ENCODE measurements at places on chromosomes 6 and 20.

DNA sequence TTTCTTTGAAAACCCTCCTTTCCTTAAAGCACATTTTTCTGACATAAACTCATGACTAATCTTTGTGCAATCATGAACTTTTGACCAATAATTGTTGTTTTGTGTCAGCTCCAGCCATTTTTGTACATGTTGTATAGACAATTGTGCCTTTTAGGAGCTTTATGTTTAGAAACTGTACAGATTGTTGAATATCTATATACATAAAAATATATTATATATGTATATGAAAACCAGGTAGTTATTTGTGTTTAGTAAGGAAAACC, 125.7 kb upstream of the EDN1 start:
- DNase-seq = no peak

DNA sequence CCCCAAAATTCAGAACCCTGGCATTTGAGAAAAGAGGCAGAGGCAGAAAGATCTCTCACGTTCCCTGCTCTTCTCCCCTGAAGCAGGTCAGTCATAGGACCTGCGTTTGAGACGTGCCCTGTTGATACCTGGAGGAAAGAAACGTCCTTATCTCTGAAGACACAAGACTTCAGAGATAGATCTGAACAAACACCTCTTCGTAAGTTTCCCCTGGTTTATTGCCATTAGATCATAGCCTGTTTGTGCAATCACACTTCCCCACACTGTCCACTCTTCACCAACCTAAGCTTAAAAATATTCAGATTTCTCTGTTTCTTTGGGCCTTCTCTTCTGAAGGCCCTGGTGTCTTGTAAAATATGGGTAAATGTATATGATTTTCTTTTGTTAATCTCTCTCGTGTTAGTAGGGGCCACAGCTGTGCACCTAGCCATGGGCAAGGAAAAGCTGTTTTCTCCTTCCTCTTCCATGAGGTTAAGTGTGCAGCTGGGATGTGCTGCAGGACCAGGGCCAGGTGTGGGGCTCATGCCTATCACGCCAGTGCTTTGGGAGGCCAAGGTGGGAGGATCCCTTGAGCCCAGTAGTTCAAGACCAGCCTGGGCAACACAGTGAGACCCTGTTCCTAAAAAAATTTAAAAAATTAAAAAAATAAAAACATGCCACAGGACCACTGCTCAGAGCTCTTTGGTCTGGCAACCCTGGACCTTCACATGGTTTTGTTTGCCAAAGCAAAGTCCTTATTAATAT, 4.7 kb upstream of the SLC22A2 start:
- DNase-seq = no peak

- DNase-seq = no peak
Measured at GRCh38 chr20:62985444-62985778, 21.4 kb downstream of the BHLHE23 start.

DNA sequence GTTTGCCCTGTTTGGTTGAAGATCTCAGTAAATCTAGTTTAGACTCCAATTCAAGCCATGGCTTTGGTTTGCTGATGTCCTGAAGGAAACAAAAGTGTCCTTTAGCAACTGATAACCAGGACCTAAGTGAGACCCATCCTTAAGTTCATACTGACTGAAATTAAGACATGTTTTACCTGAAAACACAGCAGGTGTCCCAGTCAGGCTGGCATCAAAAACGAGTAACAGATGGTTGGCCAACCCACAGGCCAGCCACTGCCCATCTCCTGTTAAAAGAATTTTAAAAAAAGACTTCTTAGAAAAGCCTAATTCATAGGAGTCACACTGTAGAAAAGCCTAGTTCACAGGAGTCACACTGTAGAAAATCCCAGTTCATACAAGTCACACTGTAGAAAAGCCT, 58.3 kb downstream of the WDR27 start:
- no peak for DNase-seq

- no peak for DNase-seq
Measured at GRCh38 chr6:74170118-74170517, 474.1 kb downstream of the CD109 start.

DNA sequence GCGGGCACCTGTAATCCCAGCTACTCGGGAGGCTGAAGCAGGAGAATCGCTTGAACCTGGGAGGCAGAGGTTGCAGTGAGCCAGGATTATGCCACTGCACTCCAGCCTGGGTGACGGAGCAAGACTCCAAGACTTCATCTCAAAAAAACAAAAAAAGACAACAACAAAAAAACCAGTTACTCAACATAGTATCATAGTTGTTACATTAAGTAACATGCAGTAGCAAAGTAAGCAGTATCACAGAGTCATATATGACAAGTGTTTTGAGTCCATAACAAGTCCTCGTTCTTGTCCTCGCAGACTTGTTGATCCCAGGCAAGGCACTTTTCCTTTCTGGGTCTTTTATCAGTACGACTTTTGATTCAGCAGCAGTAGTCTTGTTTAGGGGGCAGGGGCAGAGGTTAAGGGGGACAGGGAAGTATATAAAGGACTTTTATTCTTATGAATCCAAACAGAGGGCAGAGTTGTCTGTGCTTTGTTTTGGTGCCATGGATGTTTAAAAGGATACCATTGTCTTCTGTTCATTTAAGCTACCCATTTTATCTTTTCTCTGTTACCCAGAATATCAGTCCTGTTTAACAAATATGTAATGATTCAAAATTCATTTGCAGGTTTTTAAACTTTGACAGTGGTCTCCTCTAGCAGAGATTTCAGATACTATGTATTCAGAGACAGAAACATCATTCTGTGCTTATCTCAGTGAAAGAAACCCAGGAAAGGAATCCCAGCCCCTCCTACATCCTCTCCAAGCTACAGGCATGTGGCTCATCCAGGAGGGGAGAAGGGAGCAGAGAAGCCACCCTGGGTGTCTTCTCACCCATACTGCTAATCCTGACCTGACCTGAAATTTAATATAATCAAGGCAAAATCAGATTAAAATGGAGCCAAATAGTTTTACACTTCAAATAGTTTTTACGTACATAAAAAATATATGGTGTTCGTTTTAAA, 137.9 kb upstream of the EDN1 start:
- no peak for DNase-seq

DNA sequence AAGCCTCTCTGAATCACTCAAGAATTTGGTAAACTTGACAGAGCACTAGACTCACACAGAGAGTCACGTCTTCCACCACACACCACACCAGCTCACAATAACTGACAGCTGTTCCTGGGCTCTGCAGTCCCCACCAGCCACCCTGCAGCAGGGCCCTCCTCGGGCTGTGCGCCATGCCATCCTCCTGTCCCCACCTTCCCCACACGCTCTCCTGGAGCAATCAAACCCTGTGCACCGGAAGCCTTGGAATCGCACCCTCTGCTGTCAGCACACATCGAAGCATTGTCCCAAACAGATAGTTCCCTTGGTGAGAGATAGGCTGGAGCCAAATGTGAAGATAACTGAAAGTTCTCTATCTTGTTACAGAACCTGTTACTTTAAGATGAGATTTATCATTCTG, 191.0 kb downstream of the TBXT start:
- no peak for DNase-seq

DNA sequence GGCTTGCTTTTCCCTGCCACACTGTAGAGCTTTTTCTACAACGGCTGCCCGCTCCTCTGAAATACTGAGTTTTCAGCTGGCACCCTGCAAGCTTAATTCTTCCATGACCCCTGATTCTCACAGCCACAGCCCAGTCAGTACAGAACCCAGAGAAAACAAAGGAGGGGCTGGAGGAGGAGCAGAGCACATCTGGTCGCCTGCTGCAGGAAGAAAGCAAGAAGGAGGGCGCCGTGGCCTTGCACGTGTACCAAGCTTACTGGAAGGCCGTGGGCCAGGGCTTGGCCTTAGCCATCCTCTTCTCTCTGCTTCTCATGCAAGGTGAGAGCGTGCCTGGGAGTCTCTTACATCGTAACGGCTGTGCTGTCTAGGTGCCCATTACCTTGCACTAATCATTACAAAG, 11.3 kb downstream of the DLK2 start:
- no peak for DNase-seq

- DNase-seq = no peak
Measured at GRCh38 chr6:83119742-83120300, 52.4 kb downstream of the DOP1A start.

GRCh38 chr6:15708231-15708630, 45.4 kb upstream of the DTNBP1 start:
- DNase-seq = no peak

DNA sequence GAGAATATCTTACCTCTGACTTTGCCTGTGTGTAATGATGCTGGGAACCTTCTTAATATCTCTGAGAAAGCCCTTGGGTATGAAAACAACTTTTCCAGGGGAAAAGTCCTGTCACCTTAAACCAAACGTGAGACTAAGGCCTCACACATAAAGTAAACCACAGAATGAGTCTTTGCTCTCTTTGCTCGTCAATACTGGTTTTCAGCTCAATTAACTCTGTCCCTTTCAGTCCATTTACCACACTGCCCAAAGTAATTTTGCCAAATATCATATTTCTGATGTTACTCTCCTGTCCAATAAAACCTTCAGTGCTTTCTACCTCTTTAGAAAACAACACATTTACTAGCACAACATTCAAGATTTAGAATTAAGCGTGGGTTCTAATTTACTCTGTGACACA, 100.5 kb upstream of the HMGCLL1 start:
- no peak for DNase-seq

DNA sequence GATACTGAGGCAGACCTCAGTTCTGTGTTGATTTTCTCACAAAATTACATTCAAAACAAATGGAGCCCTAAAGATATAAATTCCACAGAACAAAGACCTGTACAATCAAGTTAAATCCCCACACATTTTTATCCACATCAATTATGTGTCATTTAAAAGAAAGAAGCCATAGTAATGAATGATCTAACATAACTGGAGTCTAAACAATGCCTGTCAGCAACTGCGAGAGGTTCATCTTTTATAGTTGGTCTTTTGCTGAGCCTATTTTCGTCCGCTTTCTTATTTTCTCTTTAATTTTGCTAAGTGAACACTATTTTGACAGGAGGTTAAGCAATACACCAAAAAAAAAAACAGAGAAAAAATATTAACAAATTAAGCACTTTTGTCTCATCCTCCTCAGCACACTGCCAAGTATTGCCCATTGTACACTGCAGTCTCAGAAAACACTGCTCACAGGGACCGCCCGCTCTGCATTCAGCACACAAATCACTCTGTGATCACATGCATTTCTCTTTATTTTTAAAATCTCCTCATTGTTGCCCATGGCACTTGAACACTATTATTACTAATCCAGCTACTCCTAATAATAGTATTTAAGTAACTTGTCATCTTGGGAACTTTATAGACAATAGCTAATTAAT, 140.8 kb downstream of the BTBD9 start:
- no peak for DNase-seq

GRCh38 chr6:131739136-131739535, 28.3 kb upstream of the CTAGE9 start:
- DNase-seq = no peak

DNA sequence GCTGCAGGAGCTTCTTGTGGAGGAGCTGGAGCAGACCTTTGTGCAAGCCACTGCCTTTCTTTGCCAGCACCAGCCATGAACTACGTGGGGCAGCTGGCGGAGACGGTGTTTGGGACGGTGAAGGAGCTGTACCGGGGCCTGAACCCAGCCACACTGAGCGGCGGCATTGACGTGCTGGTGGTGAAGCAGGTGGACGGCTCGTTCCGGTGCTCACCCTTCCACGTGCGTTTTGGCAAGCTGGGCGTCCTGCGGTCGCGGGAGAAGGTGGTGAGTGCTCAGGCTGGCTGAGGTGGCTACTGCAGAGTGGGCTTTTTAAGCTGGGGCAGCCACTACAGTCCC, 5.1 kb downstream of the LPIN3 start:
- no peak for DNase-seq

DNA sequence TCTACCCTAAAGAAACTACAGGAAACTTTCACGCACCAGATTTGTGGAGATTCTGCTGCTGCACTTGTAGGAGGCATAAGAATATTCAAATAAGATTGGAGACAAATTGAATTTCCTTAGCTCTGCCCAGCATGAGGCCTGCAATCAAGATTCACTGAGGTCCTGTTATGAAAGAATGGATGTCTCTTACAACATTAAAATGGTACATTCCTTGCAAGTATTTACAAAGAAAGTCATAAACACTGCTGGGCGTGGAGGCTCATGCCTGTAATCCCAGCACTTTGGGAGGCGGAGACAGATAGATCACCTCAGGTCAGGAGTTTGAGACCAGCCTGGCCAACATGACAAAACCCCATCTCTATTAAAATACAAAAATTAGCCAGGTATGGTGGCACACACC, 74.0 kb upstream of the MAP3K4 start:
- no peak for DNase-seq

DNA sequence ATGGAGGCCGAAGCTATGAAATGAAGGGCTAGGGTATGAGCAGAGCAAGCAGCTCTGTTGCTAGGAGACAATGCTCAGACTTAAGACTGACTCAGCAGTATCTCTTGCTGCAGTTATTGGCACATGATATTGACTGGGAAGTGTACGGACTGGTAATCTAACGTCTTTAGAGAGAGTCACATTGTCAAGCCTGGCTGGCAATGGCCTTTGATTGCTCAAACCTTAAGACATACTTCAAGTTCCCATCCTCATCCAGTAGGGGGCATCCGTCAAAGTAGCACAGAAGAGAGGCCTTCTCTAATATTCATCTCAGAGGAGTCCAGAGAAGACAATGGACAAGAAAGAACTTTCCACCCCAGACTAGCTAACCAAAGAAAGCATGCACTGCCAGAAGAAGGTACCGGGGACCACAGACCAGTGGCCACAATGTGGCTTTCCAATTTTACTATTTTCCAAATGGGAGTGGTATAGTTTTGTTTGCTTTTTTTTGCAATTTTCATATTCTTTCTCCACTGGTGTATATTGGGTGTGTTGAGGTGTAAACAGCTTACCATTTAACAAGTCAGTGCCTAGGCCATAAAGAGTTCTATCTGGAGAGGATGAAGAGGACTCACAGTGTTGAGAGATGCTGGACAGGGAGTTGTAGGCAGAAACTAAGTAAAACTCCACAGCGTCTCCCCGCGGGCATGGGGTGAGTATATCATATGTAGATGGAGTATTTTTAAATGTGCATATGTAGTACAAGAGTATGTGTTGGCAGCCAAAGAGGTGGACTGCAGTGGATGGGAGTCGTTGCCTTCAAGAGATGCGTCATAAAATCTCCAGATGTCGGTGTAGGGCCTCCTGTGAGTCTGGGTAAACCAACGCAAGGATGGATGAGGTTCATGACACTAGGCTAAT, 36.7 kb downstream of the LRFN2 start:
- no peak for DNase-seq

DNA sequence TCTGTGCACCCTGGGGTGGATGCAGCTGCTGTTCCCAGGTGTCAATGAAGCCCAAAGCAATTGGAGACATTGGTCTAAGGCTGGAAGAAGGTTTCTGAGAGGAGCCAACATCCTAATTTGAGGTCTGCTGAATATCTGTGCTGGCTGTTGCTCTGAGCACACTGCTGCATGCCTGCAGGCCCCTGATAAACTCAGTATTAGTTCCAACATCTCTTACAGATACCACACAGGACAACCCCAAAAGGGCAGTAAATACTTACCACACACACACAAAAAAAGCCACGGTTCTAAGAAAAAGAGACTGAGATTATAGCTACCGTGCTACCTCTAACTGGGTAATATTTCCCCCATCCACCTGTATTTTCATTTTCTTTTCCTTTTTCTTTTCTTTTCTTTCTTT, 164.3 kb upstream of the SOX4 start:
- no peak for DNase-seq
